PC-9 (cell line): ENCODE measurements at places on chromosomes 1 and 21.

DNA sequence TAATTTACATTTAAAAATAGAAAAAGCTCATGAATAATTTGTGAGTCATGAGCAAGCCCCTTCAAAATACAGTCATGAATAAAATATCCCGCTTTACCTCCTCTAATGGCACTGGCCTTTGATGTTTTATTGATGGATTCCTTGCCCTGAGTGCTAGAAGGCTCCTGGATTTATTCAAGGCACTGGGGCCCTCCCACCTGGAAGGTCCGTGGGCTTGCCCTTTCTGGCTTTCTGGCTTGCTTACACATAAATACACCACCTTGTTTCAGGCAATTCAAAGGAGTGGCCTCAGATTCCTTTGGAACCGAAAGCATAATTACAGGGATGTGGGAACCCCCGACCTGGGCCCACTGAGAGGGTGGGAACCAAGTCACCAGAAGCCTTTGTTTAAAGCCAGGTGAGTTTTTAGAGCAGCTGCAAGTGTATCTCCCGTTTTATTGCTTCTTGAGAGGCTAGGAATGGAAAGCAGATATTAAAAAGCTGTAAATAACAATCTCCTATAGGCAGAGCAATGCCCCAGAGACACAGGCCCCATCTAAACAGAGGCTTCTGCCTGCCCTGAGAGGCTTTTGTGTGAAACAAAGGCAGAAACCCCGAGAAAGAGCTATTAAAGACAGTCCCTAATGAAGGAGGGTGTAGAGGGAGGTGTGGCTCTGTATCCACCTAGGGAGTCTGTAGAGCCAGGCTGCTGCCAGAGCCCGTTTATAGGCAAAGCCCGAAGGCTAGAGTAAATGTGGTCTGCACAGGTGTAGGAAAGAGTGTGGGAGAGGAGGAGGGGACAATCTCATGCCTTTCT, 126.4 kb downstream of the FAM78B start:
- DNase-seq = no peak

- DNase-seq = no peak
Observed at GRCh38 chr21:38646213-38646837, 148.0 kb upstream of the ERG start.

GRCh38 chr1:40980068-40980452, 564 bp downstream of the CTPS1 start:
- no peak for DNase-seq

- no peak for DNase-seq
Observed at GRCh38 chr1:89831462-89832120, 10.8 kb downstream of the LRRC8D start.

GRCh38 chr1:235417086-235417697, 50.0 kb downstream of the TBCE start:
- peak; percentile 67 for DNase-seq

- peak; percentile 17 for DNase-seq
Observed at GRCh38 chr1:43067977-43068751, 103.9 kb downstream of the EBNA1BP2 start.

- DNase-seq = peak; percentile 78
Observed at GRCh38 chr1:206590025-206590758, 22.1 kb downstream of the EIF2D start.

- DNase-seq = no peak
Observed at GRCh38 chr1:234938924-234939323, 189.7 kb downstream of the TOMM20 start.

GRCh38 chr1:67584938-67585337, 100.1 kb upstream of the GADD45A start:
- DNase-seq = no peak

- no peak for DNase-seq
Observed at GRCh38 chr1:201487742-201488141, 18.8 kb upstream of the PHLDA3 start.

GRCh38 chr1:7232441-7233236, 447.4 kb downstream of the CAMTA1 start:
- no peak for DNase-seq

DNA sequence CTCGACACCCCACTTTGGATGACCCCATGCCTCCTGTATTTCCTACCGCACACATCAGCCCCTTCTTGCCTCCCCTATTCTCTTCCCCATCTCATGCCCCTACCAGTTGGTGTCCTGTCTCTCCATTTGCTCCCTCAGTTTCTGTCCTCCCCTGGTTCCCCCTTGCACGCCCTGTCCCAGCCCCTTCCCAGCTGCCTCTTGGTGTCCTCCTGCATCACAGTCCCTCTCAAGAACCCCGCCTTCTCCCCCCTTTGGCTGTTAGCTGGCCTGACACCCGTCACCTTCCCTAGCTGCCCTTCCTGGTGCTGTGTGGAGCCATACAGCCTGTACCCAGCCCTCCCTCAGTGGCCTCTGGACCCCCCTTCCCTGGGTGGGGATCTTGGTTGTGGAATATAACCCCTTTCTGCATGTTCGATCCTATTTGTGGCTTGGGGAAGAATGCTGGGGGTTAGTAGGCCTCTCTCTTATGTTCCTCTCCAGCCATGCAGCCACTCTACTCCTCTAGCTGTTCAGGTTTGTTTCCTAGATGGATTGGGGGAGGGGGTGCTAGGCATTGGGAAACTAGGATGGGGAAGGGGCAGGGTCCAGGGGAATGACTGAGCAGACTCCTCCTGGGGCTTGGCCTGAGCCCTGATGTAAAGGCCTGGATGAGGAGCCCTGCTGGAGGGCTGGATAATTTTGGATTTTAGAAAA, 41.4 kb upstream of the NFASC start:
- DNase-seq = no peak
